ENCODE measurements at places on chromosomes 3 and 15. TPM values are rescaled to one million over a fixed set of nuclear protein-coding genes. Genes with fewer than 3 reads are reported as not detected.

HMCES gene
- total RNA-seq = 60.9 TPM

DNA sequence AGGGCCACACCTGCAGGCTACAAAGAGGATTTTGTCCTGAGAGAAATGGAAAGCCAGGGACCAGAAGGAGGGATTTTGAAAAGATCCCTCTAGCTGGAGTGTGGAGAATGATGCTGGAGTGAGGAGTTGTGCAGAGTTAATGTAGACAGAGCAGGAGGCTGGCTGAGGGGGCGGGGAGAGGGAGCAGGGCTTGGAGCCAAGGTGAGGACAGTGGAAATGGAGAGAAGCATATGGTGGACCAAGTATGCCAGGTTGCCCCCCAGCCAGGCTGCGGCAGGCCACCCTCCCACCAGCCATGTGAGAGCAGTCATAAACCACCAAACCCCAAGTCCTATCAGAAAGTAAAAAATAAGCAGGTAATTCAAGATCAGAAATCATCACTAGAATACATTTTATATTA is 14.7 kb downstream of the RARRES1 start:
- DNase-seq = peak; percentile 1

GRCh38 chr3:20776692-20777091 is 590.7 kb upstream of the SGO1 start:
- no peak for DNase-seq

AMT gene
- 12.9 TPM for total RNA-seq

TOMM70 gene
- total RNA-seq = 63.7 TPM

DNA sequence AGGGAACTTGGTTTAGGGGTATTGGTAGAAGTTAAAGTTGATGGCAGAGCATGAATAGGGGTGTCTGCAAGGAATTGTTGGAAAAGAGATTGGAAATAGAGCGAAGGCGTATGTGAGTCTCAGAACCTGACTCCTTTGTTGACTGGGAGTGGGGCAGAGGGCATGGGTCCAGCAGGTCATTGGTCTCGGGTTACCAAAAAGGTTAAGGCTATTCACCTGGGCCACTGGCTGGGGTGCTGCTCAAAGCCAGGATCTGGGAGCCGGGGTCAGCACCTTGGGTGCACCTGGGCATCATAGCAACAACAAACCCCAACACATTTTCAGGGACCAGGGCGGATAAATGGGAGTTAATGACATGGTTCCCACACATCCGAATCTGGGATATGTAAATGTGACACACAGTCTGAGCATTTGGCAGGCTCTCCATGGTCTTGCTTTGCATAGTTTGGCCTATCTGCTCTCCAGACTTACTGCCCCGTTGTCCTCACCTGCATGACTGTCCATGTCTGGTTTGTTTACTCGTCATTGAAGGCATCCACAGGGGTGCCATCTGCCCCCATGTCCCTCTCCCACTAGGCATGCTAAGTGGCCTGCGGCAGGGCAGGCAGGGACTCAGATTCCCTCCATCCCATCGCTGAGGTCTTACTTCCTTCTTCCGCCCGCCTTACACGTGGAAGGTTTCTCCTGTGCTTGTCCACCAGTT is 10.1 kb downstream of the KLF13 start:
- DNase-seq = no peak

EEF1AKMT4 gene
- total RNA-seq = 11.7 TPM

GRCh38 chr15:80401456-80401855 is 2.7 kb upstream of the ARNT2 start:
- DNase-seq = no peak

- no peak for DNase-seq
Measured at GRCh38 chr3:26807272-26807671, 184.7 kb downstream of the LRRC3B start.

AMOTL2 gene
- 147 TPM for total RNA-seq

DNA sequence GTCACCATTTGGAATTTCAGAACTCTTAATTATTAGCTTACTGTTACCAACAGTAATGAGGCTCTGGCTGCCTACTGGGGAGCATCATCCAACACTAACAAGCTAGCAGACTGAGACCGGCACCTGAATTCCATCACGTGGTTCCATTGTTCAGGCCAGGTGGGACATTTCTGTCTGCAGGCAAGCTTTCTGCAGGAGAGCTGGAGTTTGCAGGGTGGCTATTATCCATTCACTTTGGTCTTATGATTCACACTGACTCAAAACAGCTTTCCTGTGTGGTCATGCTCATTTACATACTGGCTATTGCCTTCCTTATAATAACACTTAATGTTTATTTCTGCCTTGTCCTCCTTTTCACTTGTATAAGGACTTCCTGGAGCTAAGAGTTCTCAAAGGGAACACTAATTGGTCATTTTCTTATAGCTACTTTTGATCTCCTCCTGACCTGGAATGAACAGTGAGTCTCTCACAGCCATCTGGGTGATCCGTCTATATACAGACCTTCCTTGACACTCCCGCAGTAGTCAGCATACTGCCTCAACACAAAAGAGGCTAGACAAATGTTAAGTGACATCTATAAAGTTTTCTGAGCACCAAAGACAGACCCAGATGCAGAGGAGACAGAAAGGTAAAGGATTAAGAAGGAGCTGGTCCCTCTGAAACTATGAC is 695.4 kb downstream of the FHIT start:
- DNase-seq = peak; percentile 12

REC114 gene
- not detected for total RNA-seq

CMTM8 gene
- 16.8 TPM for total RNA-seq

- DNase-seq = no peak
Measured at GRCh38 chr15:47987908-47988532, 132.8 kb upstream of the SLC24A5 start.

DNA sequence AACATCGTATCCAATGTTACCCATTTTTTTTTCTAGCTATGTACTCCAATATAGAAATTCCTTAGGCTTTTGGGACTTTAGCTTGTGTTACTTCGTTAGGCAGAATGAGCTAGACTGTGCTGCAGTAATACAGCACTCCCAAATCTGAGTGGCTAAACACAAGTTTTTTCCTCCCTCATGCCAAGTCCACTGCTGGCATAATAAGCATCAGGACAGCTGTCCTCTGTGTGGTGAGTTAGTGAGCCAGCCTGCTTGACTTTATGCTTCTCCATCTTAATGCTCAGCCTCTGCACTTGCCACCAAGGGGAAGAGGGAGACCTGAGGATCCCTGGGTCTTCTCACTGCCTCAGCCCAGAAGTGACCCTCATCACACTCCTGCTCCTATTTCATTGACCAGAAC is 18.2 kb upstream of the ACOX2 start:
- DNase-seq = no peak

GRCh38 chr3:14811684-14812083 is 7.1 kb upstream of the FGD5 start:
- DNase-seq = no peak

GOLGA8B gene
- total RNA-seq = 67.3 TPM

GRCh38 chr3:157394411-157394810 is 42.2 kb upstream of the PTX3 start:
- no peak for DNase-seq

DNA sequence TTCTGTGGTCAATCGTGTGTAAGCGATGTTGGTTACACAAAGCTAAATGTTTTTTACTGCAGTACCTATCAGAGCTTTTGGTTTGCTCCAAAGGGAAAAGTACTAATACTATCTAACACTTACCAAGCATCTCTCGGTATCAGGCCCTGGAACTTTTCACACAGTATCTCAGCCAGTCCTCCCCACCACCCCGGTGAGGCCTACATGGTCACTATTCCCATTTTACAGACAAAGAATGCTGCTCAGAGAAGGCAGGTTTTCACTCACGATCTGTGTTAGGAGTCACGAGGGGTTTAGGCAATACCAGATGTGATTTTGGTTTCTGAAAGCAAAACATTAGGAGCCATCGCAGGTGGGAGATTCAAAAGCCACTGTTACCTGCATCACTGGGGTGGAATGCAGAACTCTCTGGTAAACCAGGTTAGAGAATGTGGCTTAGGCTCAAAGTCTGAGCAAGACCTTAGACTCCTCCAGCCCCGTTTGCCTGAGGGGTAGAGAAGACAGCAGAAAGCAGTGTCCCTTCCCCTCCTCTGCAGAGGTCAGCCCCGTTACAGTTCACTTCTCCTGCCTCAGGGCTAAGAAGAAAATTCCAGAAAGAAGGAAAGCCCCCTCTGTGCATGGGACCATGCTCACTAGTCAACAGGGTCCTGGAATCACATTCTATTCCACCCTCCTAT is 57.2 kb downstream of the XXYLT1 start:
- DNase-seq = no peak

GRCh38 chr3:111080413-111080812 is 8.8 kb downstream of the NECTIN3 start:
- no peak for DNase-seq

RTF1 gene
- 55.7 TPM for total RNA-seq

- DNase-seq = no peak
Measured at GRCh38 chr3:74287557-74287956, 326.9 kb downstream of the CNTN3 start.

GRCh38 chr3:64318001-64318400 is 92.7 kb upstream of the PRICKLE2 start:
- DNase-seq = peak; percentile 31

DNA sequence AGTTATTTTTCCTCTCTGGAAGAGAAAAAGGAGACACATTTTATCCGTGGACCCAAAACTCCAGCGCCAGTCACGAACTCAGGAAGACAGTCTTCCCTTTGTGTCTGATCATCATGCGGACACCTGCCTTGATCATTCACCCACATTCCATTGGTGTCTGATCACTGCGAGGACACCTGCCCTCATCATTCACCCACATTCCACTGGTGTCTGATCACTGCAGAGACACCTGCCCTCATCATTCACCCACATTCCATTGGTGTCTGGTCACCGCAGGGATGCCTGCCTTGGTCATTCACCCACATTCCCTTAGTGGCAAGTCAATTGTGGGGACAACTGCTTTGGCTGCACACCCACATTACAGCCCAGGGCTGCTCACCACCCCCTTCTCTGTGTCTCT is 148.9 kb downstream of the ROBO1 start:
- peak; percentile 39 for DNase-seq

DNA sequence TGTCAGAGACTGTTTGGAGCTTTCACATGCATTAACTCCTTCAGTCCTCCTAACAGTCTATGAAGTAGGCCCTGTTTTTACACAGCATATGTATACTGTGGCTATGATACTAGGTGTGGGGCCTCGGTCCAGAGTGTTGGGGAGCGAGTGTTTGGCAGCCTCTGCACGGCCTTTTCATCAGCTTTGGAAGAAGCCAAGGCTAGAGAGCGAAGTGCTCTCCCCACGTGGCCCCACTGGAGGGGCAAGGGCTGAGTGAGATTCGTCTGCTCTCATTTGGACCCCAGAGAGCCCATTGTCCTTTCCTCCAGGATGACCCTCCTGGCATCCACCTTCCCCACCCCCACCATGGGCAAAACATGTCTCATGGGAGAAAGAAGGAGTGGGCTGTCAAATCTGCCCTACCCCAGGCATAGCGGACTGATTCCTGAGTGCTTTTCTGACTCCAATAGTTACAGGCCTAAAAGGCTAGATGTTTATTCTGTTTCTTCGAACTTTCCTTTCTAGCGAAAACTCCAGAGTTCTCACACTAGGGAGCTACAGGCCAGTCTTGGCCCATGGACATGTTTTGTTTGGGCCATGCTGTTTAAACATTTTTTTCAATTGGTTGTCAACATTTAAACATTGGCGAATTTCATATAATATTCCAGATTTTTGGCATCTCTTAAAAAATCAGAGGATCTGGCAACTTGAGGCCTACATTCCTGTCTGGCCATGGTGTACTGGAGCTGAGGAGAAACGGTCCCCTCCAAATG is 76.0 kb downstream of the EEFSEC start:
- DNase-seq = no peak

VIPR1 gene
- 23.9 TPM for total RNA-seq

TM4SF18 gene
- not detected for total RNA-seq

XIRP1 gene
- not detected for total RNA-seq

GRCh38 chr3:106272302-106272701 is 403.5 kb upstream of the CBLB start:
- DNase-seq = no peak

NR1I2 gene
- not detected for total RNA-seq

ADAMTS9 gene
- 4.5 TPM for total RNA-seq

LRRK1 gene
- total RNA-seq = 15.7 TPM

FAM131A gene
- 28.2 TPM for total RNA-seq

GRCh38 chr15:90201130-90201943 is at the start of gene SEMA4B:
TSS of gene SEMA4B (plus strand) at chr15:90201330. CDS start at chr15:90201579, 249 bp downstream.
- DNase-seq = peak; percentile 46

All from PC-9 (cell line).